H1 (cell line): ENCODE measurements at places on chromosomes 7 and 10. TPM values are rescaled to one million over a fixed set of nuclear protein-coding genes. Genes with fewer than 3 reads are reported as not detected.

GRCh38 chr10:29136411-29136810 lies 152.5 kb upstream of the LYZL1 start:
- H3K4me3 ChIP-seq: no peak overlapping the region
- no peaks in the 10 kb centered on the region for H3K36me3 ChIP-seq
- DNase-seq: no peak
- no peaks in the 10 kb centered on the region for H3K27me3 ChIP-seq

DNA sequence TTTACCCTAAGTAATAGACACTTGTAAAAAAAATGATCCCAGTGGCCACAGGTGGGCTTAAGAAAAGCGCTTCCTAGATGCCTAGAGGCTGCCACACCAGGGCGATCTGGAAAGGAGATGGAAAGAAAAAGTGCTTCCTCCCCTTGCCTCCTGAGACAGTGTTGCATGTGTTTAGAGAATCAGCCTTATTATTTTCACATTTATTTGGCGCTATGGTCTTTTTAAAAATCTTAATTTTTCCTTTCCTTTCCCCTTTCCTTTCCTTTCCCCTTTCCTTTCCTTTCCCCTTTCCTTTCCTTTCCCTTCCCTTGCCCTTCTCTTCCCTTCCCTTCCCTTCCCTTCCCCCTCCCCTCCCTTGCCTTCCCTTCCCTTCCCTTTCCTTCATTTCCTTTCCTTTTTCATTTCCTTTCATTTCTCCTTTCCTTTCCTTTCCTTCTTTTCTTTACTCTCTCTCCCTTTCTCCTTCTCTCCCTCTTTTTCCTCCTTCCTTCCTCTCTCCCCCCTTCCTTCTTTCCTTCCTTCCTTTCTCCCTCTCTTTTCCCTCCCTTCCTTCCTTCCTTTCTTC lies 7.1 kb upstream of the MKX start:
- no peaks in the 10 kb centered on the region for H3K4me1 ChIP-seq
- no peaks in the 10 kb centered on the region for H3K36me3 ChIP-seq
- peaks cover 12% of the 10 kb centered on the region for H3K27me3 ChIP-seq
- no peak overlapping the region for H3K27ac ChIP-seq
- no peak for DNase-seq
- H3K4me3 ChIP-seq: no peak overlapping the region

Gene PLAU
- total RNA-seq: 23.8 and 26.1 TPM in 2 replicates

Gene TSPAN15
- 9.7 and 11.6 TPM in 2 replicates for total RNA-seq

DNA sequence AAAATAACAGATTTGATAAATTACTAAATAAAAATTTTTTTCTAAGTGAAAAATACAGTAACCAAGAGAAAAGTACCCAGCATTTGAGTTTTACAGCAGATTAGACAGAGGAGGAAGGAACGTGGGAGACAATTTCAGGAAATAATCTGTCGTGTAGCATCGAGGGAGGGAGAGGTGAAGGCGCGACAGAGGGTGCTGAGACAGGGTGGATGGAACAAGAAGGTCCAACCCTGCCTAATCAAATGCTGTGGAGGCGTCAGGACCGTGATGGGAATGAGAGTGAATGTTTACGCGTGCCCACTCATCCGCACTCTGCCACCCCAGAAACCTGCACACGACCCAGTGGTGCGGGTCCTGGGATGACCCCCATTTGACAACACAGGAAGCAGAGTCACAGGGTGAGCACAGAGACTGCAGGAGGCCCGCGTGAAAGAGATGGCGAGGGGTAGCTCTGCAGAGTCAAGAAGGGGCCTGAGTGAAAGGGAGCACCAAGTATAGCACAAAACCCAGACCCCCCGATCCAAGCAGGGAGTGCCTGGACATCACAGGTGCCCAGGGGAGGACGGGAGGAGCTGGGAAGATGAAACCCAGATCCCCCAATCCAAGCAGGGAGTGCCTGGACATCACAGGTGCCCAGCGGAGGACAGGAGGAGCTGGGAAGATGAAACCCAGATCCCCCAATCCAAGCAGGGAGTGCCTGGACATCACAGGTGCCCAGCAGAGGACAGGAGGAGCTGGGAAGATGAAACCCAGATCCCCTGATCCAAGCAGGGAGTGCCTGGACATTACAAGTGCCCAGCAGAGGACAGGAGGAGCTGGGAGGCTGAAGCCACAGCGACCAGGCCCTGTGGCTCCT lies 558.9 kb downstream of the DNAJB6 start:
- 0 out of 2 replicates have a peak, but pooled peaks cover 3% of the 10 kb centered on the region for H3K4me1 ChIP-seq
- no peaks in the 10 kb centered on the region for H3K27me3 ChIP-seq
- no peak overlapping the region for H3K27ac ChIP-seq

Gene SKIDA1
- total RNA-seq: 8.0 and 8.2 TPM in 2 replicates

DNA sequence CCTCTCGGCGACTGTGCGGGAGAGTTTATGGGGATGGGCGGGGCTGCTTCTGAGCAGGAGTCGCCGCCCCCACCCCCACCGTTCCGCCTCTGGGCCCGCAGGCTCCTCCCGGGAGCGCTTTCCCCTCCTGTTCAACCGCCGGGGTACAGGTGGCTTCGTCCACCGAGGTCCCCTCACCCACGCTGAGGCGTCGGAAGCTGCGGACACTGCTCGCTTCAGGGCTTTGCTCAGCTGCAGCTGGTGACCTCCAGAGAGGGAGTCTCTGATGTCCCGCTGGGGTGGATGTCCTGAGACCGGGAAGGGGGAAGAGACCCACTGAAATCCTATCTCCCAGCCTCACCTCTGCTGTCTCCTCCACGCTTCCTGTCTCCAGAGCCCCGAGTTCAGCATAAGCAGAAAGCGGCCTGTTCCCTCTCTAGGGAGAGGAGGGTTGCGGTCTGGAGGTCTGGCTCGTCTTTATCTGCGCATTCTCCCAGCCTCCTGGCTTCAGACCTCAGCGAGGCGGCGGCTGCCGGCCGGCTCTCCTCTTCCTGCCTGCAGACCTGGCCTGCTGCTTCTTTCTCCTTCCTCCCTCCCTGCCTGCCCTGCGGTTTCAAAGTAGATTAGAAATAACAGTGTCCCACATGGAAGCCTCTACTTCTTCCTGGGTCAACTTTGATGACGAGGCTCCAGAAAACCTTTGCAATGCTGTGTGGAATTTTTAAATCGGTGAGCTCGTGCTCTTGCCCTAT lies 1.8 kb downstream of the CYP2E1 start:
- no peaks in the 10 kb centered on the region for H3K4me1 ChIP-seq
- H3K27me3 ChIP-seq: no peaks in the 10 kb centered on the region
- no peaks in the 10 kb centered on the region for H3K36me3 ChIP-seq
- no peak overlapping the region for H3K27ac ChIP-seq
- no peak for DNase-seq
- H3K4me3 ChIP-seq: no peak overlapping the region

DNA sequence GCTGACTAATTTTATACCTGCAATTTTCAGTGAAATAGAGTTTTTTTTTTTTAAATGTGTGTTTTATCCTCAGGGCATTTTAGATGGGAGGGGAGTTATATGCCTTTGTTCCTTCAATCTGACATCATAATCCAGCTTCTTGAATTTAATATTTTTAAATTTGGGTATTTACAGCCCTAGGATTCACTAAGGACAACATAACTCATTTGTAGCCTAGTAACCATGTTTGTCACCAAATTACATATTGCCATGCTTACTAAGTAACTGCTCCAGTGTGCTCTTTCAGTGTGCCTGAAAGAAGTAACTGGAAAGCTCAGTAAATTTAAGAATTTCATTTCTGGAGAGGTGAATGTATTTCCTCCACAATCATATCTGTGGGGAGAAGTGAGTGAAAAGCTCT lies 56.8 kb upstream of the DGKB start:
- no peak for DNase-seq
- H3K36me3 ChIP-seq: no peaks in the 10 kb centered on the region
- no peaks in the 10 kb centered on the region for H3K27me3 ChIP-seq
- no peak overlapping the region for H3K27ac ChIP-seq
- H3K4me1 ChIP-seq: no peaks in the 10 kb centered on the region

- peaks cover 5% of the 10 kb centered on the region for H3K27me3 ChIP-seq
- no peak for DNase-seq
- H3K4me1 ChIP-seq: no peaks in the 10 kb centered on the region
- no peak overlapping the region for H3K4me3 ChIP-seq
- no peak overlapping the region for H3K27ac ChIP-seq
Observed at GRCh38 chr10:128147064-128147463, 20.8 kb upstream of the MKI67 start.

- no peak overlapping the region for H3K4me3 ChIP-seq
- H3K27ac ChIP-seq: no peak overlapping the region
- no peaks in the 10 kb centered on the region for H3K4me1 ChIP-seq
- H3K27me3 ChIP-seq: no peaks in the 10 kb centered on the region
Observed at GRCh38 chr7:68604541-68604940, 993.7 kb upstream of the AUTS2 start.

GRCh38 chr7:150435390-150436073 lies 14.9 kb upstream of the GIMAP8 start:
- no peaks in the 10 kb centered on the region for H3K4me1 ChIP-seq
- H3K27me3 ChIP-seq: no peaks in the 10 kb centered on the region
- no peak overlapping the region for H3K27ac ChIP-seq
- no peak for DNase-seq
- H3K4me3 ChIP-seq: no peak overlapping the region

Gene NRG3
- 4.3 and 5.0 TPM in 2 replicates for total RNA-seq
